ENCODE measurements at places on chromosomes 7 and 10. TPM values are rescaled to one million over a fixed set of nuclear protein-coding genes. Genes with fewer than 3 reads are reported as not detected.

Gene TFPI2
- 1.9 TPM for total RNA-seq

Gene PTPRZ1
- total RNA-seq: 1.9 TPM

Gene NPFFR1
- 1.0 TPM for total RNA-seq

- H3K27ac ChIP-seq: no peak overlapping the region
- H3K27me3 ChIP-seq: no peaks in the 10 kb centered on the region
- H3K4me1 ChIP-seq: no peaks in the 10 kb centered on the region
- no peaks in the 10 kb centered on the region for H3K36me3 ChIP-seq
- DNase-seq: no peak
These were observed 125.8 kb upstream of the POT1 start for GRCh38 chr7:125055376-125055775.

GRCh38 chr10:103761075-103761920, 94.1 kb downstream of the SH3PXD2A start:
- H3K4me1 ChIP-seq: peaks cover 75% of the 10 kb centered on the region
- DNase-seq: no peak
- peak overlapping the region; percentile 14 for H3K27ac ChIP-seq
- no peaks in the 10 kb centered on the region for H3K27me3 ChIP-seq
- H3K36me3 ChIP-seq: no peaks in the 10 kb centered on the region

DNA sequence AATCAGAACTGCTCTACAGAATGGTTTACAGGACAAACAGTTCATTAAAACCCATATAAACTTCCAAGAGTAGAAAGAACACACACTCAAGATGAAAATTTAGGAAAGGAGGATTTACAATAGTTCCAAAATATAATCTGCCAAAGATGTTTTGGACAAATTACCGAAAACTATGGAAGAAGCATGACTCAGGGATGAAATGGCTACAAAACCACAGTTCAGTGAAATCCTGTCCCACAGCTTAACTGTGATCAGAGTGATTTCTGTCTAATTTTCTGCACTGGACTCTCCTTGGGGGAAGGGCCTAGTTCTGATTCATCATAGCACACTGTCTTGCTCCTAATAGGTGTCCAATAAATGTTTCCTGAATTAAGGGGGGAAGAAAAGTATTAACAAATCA, 82.2 kb downstream of the HIPK2 start:
- no peak overlapping the region for H3K4me3 ChIP-seq
- H3K27ac ChIP-seq: no peak overlapping the region
- peaks cover 19% of the 10 kb centered on the region for H3K36me3 ChIP-seq

DNA sequence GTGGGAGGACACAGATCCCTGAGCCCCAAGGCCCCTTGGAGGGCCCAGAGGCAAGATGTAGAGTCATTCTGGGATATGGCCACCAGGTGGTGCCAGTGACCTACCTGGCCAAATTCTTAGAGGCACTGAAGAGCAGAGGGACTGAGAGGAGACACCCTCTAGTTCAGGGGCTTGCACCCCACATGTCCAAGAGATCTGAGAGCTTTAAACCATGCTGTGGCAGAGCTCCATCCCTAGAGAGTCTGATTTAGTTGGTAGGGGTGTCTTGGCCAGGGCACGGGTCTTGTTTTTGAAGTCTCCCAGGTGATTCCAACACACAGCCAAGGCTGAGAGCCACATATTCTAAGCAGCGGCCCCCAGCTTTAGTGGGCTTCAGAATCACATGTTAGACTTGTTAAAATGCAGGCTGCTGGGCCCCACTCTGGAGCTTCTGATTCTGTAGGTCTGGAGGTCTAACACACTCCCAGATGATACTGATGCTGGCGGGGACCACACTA, 52.5 kb downstream of the PRF1 start:
- H3K27ac ChIP-seq: no peak overlapping the region
- peaks cover 14% of the 10 kb centered on the region for H3K4me1 ChIP-seq
- no peak overlapping the region for H3K4me3 ChIP-seq
- peak; percentile 66 for DNase-seq
- peaks cover 25% of the 10 kb centered on the region for H3K36me3 ChIP-seq

DNA sequence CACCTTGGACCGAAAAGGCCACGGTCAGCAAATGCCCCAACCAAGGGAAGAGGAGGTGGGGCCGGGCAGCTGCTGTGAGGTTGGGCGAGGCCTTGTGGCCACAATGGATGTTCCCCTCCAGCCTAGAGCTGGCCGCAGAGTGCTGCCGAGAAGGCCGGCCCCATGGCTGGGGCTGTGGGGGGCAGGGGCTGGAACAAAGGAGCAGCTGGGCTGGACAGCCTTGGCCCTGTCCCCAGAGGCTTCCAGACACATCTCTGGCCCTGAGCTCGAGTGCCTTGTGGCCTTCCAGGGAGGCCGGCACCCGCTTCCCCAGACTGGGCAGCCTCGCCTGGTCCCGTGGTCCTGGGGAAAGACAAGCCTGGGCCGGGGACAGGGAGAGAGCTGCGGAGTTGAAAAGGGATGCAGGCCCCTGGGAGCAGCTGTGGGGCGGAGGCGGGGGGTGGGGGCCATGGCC, 88.0 kb downstream of the PDGFA start:
- no peak overlapping the region for H3K4me3 ChIP-seq
- no peaks in the 10 kb centered on the region for H3K36me3 ChIP-seq
- H3K4me1 ChIP-seq: peaks cover 7% of the 10 kb centered on the region
- H3K27ac ChIP-seq: no peak overlapping the region

DNA sequence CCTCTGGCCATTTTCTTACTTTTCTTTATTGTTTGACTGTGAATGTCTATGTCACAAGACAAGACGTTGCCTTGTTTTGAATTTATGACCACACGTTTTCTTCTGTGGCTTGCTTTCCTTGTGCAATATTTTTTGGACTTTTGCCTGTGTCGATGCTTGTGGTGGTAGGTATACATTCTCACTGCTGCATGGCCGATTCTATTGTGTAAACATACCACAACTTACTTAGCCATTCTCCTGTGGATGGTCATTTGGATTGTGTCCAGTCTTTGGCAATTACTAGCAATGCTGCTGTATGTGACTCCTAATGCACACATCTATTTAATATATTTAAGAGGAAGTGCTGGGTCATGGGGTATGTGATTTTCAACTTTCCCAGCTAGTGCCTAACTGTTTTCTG, 18.0 kb upstream of the DLG5 start:
- no peak overlapping the region for H3K4me3 ChIP-seq
- no peak for DNase-seq
- no peaks in the 10 kb centered on the region for H3K4me1 ChIP-seq
- H3K27me3 ChIP-seq: no peaks in the 10 kb centered on the region

DNA sequence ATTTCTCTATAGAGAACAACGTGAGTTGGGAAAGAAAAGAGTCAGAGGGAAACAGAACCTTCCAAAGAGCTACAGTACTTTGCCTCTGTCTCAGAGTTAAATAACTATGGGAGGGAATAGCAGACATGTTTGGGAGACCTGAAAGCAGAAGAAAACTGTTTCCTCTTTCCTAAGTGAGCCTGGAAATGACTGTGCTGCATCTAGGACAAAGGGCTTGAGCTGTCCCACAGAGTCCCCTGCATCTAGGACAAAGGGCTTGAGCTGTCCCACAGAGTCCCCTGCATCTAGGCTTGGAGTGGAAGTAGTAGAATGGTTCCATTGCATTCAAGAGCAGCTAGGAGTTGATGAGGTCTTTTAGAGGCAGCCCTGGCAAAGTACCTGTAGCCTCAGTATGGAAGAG, 149.7 kb downstream of the DKK1 start:
- no peaks in the 10 kb centered on the region for H3K4me1 ChIP-seq
- no peaks in the 10 kb centered on the region for H3K36me3 ChIP-seq

GRCh38 chr10:28559618-28560017, 26.7 kb downstream of the WAC start:
- no peak overlapping the region for H3K27ac ChIP-seq
- no peaks in the 10 kb centered on the region for H3K27me3 ChIP-seq
- H3K4me1 ChIP-seq: peaks cover 70% of the 10 kb centered on the region
- no peak overlapping the region for H3K4me3 ChIP-seq
- H3K36me3 ChIP-seq: peaks cover 25% of the 10 kb centered on the region

GRCh38 chr10:69674786-69675185, 44.7 kb downstream of the FAM241B start:
- H3K36me3 ChIP-seq: no peaks in the 10 kb centered on the region
- H3K4me3 ChIP-seq: no peak overlapping the region

DNA sequence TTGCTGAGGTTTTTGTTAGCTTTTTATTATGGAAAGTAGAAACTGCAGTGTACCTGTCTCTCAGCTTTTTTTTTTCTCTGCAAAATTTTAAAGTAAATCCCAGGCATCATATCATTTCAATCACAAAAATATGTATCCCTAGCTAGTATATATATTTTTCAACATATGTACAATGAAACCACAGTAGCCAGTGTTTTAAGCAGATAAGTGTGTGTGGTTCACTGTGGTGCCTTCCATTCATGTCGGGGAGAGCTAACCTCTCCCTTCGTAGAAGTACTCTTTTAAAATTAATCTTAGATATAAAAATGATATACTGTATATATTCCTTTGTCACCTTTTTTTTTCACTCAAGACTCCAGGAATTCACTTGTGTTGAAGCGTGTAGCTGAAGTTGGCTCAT, 22.7 kb downstream of the CUL1 start:
- no peak overlapping the region for H3K4me3 ChIP-seq
- no peak overlapping the region for H3K27ac ChIP-seq
- H3K27me3 ChIP-seq: no peaks in the 10 kb centered on the region

DNA sequence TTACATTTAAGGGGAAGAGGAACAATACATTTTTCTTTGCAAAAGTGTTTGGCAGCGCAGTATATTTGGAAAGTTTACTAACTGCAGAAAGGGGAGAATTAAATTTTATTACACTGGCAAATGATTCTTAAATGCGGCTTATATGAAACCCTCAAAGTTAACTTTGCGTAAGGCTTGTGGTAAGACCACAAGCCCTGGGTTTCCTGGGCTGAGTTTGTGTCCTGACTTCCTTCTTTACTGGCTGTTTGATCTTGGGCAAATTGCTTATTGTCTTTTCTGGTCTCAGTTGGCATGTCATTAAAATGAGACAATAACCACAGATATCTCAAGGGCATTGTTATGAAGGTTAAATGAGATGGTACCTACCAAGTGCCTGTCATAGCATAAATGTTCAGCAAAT, 106.8 kb downstream of the GLRX3 start:
- no peaks in the 10 kb centered on the region for H3K36me3 ChIP-seq
- H3K4me3 ChIP-seq: no peak overlapping the region
- no peak for DNase-seq
- no peaks in the 10 kb centered on the region for H3K4me1 ChIP-seq
- no peaks in the 10 kb centered on the region for H3K27me3 ChIP-seq

GRCh38 chr7:117458977-117459583, 20.7 kb upstream of the CFTR start:
- H3K4me1 ChIP-seq: no peaks in the 10 kb centered on the region
- H3K4me3 ChIP-seq: no peak overlapping the region
- H3K36me3 ChIP-seq: no peaks in the 10 kb centered on the region
- H3K27me3 ChIP-seq: no peaks in the 10 kb centered on the region
- no peak overlapping the region for H3K27ac ChIP-seq

DNA sequence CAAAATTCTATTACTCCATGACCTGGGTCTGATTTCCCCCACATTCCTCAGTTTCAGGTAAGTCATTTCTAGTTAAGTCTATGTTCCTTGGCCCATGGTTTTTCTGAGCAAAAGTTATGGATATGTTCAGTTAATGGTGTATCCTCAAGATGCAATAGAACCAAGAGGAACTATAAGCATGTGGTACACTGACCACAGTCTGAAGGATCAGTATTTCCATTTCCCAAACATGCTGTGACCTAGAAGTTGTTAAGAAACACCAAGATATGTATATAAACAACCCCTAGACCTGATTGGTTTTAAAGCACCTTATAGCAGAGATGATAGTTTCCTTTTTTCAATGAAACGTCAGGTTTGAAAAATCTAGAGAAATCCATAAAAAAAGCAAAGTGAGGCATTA, 94.2 kb upstream of the ABCB5 start:
- no peak overlapping the region for H3K4me3 ChIP-seq
- H3K4me1 ChIP-seq: no peaks in the 10 kb centered on the region
- no peak overlapping the region for H3K27ac ChIP-seq
- no peak for DNase-seq

- H3K4me3 ChIP-seq: no peak overlapping the region
- H3K4me1 ChIP-seq: peaks cover 67% of the 10 kb centered on the region
- no peaks in the 10 kb centered on the region for H3K27me3 ChIP-seq
- peaks cover 48% of the 10 kb centered on the region for H3K36me3 ChIP-seq
- peak overlapping the region; percentile 49 for H3K27ac ChIP-seq
These were observed 40.3 kb upstream of the TRIM8 start for GRCh38 chr10:102603946-102604345.

DNA sequence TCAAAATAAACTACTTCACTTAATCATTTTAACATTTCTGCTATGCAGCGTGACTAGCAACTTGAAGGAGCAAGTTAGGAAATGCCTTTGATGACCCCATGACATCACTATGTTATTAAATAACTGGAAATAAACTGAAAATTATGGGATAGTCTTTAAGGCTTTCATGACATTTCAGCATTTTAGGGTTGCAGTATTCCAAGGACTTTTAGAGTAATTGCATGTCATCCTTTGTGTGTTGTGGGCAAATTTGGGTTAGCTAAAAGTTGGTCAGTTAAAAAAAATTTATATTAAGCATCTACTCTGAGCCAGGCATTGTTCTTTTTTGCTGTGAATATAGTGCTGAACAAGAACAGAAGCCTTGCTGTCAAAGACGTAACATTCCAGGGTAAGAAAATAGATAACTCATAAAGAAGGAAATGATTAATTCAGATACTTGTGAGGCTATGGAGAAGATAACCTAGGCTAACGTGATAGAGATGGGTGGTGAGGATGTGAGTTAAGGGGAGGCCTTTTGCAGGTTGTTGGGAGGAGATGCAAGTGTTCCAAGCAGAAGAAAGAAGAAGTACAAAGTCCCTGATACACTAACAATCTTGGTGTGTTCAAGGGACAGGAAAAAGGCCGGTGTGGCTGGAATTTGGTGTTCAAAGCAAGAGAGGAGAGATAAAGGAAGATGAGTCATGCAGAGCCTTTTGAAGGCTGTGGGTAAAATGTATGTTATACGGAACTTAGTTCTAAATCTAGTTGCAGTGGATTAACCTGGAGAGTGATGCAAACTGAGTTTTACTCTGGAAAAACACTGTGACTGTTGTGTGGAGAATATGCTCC, 610.2 kb downstream of the AUTS2 start:
- H3K36me3 ChIP-seq: no peaks in the 10 kb centered on the region
- no peaks in the 10 kb centered on the region for H3K4me1 ChIP-seq
- no peaks in the 10 kb centered on the region for H3K27me3 ChIP-seq
- H3K4me3 ChIP-seq: no peak overlapping the region
- DNase-seq: no peak

- no peaks in the 10 kb centered on the region for H3K27me3 ChIP-seq
- no peak overlapping the region for H3K4me3 ChIP-seq
- H3K27ac ChIP-seq: no peak overlapping the region
- peaks cover 14% of the 10 kb centered on the region for H3K4me1 ChIP-seq
These were observed 5.6 kb upstream of the AHR start for GRCh38 chr7:17292843-17293242.

DNA sequence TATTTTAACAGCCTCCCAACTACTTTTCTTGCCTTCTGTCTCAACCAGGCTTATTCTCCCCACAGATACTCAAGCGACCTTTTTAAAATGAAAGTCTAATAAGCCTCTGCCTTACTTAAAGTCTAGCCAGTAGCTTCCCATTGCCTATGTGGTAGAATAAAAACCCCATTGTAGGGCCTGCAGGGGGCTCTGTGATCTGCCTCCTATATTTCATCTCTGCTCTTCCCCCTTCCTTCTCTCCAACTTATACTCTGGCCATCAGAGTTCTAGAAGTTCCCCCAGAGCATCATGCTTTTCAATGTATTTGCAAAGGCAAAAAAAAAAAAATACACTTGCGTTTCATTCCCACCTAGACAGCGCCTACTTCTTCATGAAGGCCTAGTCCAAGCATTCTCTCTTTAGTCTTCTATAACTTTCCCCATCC, 167.7 kb upstream of the ADO start:
- no peaks in the 10 kb centered on the region for H3K27me3 ChIP-seq
- H3K4me3 ChIP-seq: peak overlapping the region; percentile 25
- no peaks in the 10 kb centered on the region for H3K36me3 ChIP-seq
- no peak for DNase-seq
- H3K4me1 ChIP-seq: peaks cover 56% of the 10 kb centered on the region

GRCh38 chr7:80646083-80646865, 7.8 kb downstream of the CD36 start:
- H3K4me1 ChIP-seq: peaks cover 17% of the 10 kb centered on the region
- no peak overlapping the region for H3K4me3 ChIP-seq

All from lower lobe of right lung (tissue), 2 donors.